ENCODE measurements at places on chromosomes 11 and 22.

GRCh38 chr11:28491431-28491830 lies 383.2 kb downstream of the METTL15 start:
- DNase-seq, result no peak

- no peak for DNase-seq
Measured at GRCh38 chr11:71551711-71552110, 3.5 kb downstream of the KRTAP5-9 start.

DNA sequence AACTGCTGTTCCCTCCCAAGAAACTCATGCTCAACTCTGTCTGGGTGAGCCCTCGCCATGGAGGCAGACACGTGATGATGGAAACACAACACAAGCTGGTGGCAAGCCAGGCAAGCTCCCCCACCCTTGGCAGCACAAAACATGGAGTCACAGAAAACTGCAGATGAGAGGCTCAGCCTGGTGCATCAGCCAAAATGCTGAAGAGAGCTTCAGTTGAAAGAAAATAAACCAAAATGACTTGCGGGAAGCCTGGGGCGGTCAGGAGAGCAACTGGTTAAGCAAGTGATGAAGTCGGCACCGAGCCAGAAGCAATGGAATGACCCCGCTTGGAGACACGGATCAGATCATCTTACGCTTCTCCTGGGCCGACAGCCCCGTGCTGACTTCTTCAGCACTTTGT lies 68.3 kb downstream of the C11orf58 start:
- DNase-seq, result peak; percentile 35

- no peak for DNase-seq
Measured at GRCh38 chr11:26027887-26028286, 304.0 kb upstream of the ANO3 start.

DNA sequence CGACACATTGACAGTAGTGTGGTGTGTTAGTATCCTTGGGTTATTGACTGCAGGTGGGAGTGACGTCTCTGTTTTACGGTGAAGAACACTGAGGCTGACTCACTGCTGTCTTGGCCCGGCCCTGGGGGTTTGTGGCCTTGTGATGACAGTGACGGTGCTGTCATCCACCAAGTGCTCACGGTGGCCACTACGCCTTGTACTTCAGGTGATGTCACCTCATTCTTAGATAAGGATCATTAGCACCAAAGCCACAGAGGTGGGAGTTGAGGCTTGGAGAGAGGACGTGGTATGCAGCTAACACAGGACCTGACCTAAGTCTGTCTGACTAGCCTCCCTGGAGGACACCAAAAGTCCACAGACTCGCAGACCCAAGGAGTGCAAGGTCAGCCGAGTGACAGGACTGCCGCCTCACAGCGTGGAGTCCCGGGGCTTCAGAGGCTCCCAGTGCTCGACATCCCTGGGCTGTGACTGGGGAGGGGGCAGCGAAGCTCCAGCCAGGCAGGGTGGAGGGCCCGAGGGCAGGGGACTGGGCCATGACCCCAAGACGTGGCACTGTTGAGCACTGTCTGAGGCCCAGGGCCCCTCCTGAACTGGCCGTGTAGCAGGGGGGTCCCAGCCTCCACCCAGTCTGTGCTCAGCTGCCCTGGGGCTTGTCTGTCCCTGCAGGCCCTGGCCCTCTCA lies 56.5 kb downstream of the NAT10 start:
- no peak for DNase-seq

- peak; percentile 79 for DNase-seq
Measured at GRCh38 chr22:39932918-39933649, 27.1 kb upstream of the TMA7B start.

GRCh38 chr11:42913731-42914130 lies 398.1 kb upstream of the API5 start:
- DNase-seq, result no peak

DNA sequence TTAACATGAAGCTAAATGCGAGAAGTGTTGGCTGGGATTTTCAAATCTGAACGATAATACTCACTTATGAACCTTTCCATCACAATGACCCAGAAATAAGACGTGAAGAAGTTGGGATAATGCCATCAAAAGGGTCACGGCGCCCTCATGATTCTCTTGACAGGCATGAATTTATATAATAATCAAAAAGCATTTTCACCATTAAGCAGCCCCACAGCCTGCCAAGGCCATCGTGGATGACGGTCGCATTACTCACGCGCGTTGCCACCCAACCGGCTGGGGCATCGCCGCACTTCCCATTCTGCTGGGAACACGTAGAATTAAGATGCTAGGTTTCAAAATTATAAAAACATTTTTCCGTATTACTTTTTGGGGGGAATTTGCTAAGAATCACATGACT lies 18.9 kb upstream of the GAL start:
- DNase-seq, result no peak

DNA sequence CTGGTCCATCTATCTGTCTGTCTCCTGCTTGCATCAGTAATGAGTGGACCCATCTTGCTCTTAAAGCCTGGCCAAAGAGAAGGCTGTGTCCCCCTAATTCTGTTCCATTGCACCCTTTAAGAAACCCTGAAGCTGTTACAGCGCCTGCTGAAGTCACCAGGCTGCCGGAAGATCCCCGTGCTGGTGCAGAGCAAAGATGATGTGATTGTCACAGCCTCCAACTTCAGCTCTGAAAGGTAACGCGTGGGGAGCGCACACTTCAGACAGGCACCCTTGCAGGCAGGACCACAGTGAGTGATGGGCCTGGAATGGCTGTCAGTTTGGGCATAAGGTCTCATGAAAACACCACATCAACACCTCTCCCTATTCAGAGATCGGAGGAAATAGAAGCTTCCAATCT lies 18.4 kb downstream of the GTPBP1 start:
- no peak for DNase-seq

- no peak for DNase-seq
Measured at GRCh38 chr11:96470521-96470920, 80.7 kb downstream of the JRKL start.

DNA sequence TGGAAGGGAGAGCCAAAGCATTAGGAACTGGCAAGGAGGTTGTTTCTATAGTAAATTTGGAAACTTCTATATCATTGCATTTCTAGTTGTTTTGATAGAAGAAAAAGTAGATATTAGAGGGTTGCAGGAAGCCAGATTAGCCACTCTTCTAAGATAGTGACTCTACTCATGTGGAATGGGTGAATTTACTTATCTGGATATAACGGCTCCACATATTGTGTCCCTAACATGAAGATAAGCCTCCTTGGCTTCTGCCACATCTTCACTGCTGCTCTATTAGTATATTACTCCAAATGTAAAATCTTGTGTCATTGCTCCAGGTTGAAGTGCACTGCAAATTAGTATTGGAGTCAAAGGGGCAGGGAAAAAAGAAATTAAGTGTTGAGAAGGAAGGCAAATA lies 283.3 kb downstream of the CASP12 start:
- no peak for DNase-seq

DNA sequence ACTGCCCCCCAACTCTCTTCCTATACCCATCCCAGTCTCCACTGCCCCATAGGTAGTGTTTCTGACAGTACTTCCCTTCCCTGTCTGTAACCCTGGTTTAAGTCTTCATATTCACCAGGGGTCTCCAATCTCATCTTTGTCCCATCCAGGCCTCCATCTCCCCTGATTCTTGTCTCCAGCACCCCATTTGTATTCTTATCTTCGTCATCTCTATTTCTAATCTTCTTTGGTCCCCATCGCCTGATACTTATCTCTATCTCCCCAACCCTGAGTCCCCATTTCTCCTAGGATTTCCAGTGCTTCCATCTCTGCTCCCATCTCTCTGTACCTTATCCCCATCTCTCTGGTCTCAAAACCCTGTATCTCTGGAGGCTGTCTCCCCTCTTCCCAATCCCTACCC lies 1.8 kb downstream of the PHOX2A start:
- DNase-seq, result no peak
